ENCODE measurements at places on chromosomes 1 and 21. TPM values are rescaled to one million over a fixed set of nuclear protein-coding genes. Genes with fewer than 3 reads are reported as not detected.
A peak's percentile ranks its signal among the peaks of the same experiment; 100 is the strongest.

Gene KRTAP13-2
- not detected for total RNA-seq

DNA sequence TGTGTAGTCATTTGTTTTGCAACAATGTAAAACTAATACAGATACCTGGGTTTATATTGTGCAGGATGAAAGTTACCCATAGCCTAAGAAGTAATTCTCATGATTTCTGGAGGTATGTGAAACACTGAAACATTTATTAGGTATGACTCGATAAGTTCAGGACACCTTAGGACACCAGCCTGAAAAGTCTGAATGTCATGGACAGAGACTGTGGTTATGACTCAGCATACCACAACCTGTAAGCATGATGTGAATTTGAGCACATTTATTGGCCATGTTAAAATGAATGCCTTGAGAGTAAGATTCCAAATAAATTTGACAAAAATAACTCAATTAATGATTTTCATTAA lies 1471.7 kb upstream of the B3GALT2 start:
- H3K4me1 ChIP-seq = no peaks in the 10 kb centered on the region
- no peaks in the 10 kb centered on the region for H3K36me3 ChIP-seq
- no peak overlapping the region for H3K4me3 ChIP-seq
- no peaks in the 10 kb centered on the region for H3K27me3 ChIP-seq
- DNase-seq = no peak
- H3K27ac ChIP-seq = no peak overlapping the region

Gene AMIGO1
- total RNA-seq = 6.4 TPM

- no peaks in the 10 kb centered on the region for H3K27me3 ChIP-seq
- no peak overlapping the region for H3K27ac ChIP-seq
- no peak for DNase-seq
- H3K4me1 ChIP-seq = no peaks in the 10 kb centered on the region
- no peaks in the 10 kb centered on the region for H3K36me3 ChIP-seq
These were observed 7.2 kb upstream of the TRAF3IP3 start for GRCh38 chr1:209748620-209749019.

- no peaks in the 10 kb centered on the region for H3K4me1 ChIP-seq
- H3K27me3 ChIP-seq = no peaks in the 10 kb centered on the region
- no peaks in the 10 kb centered on the region for H3K36me3 ChIP-seq
- H3K27ac ChIP-seq = no peak overlapping the region
- DNase-seq = no peak
These were observed 186.1 kb downstream of the MATN1 start for GRCh38 chr1:30537279-30537678.

DNA sequence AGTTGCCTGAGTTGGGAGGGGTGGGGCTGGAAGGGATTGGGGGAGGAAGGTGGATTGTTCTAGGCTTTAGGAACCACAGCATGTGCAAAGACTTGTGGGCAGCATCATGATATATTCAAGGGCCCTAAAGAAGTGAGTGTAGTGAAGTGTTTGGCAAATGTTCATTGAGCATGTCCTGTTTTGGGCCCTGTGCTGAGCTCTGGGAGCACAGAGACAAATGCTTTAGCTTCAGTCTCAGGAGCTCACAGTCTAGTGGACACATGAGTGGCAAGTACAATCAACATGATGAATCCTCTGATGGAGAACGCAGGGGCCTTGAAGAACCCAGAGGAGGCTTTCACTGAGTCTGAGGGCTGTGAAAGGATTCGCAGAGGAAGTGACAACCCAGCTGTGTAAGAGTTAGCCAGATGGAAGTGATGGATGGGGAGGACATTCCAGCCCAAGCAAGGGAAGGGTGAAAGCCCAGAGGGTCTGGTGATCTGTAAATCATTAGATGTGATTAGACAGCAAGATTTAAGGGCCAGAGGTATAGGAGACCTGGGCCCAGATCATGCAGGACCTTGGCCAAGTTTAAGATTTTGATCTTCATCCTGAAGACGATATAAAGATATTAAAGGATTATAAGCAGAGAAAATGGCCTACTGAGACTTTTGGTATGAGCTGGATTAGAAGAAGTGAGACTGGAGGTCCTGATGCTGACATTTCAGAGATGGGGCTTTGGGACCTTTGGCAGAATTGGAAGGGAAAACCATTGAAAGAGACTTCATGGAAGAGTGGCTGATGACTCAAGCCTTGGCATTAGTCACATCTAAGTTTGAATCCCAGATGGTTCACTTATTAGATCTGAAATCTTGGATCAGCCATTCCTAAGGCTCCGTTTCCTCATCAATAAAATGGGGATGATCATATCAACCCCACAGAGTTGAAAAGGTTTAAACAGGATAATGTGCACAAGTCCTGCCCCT lies 4.6 kb downstream of the IPO13 start:
- no peaks in the 10 kb centered on the region for H3K27me3 ChIP-seq
- no peak overlapping the region for H3K27ac ChIP-seq
- no peak overlapping the region for H3K4me3 ChIP-seq
- H3K4me1 ChIP-seq = peaks cover 23% of the 10 kb centered on the region

Gene AQP10
- total RNA-seq = not detected

- no peaks in the 10 kb centered on the region for H3K27me3 ChIP-seq
- no peaks in the 10 kb centered on the region for H3K36me3 ChIP-seq
- no peak overlapping the region for H3K4me3 ChIP-seq
- H3K27ac ChIP-seq = no peak overlapping the region
These were observed 85.2 kb downstream of the UCHL5 start for GRCh38 chr1:192973988-192974387.

GRCh38 chr1:112767646-112768045 lies 52.5 kb upstream of the PPM1J start:
- H3K4me3 ChIP-seq = no peak overlapping the region
- no peak overlapping the region for H3K27ac ChIP-seq
- DNase-seq = no peak

- no peaks in the 10 kb centered on the region for H3K4me1 ChIP-seq
- no peaks in the 10 kb centered on the region for H3K27me3 ChIP-seq
- no peak for DNase-seq
- H3K36me3 ChIP-seq = no peaks in the 10 kb centered on the region
- H3K27ac ChIP-seq = no peak overlapping the region
These were observed 1464.8 kb upstream of the PRMT6 start for GRCh38 chr1:105591681-105592080.

DNA sequence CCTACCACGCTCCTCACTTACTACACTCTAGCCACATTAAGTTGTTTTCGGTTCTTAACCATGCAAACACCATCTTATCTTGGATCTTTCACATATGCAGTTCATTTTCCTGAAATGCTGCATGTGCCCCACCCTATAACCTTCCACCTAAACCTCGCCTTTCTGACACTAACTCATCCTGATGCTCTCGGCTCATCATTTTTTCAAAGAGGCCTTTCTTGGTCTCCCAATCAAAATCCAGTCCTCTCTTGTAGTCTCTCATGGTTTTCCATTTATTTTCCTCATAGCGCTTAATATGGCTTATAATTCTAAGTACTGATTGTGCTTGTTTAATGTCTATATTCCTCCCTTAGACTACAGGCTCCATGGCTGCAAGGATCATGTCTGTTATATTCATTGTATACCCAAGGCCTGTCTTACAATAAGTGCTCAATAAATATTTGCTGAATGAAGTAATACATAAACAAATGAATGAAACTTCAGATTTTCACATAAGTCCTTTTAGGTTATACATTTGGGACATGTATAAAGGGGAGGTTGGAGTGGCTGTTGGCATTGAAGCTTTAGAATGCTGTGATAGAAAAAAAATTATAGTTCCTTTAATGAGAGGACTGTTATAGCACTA lies 79.2 kb upstream of the CDC42BPA start:
- H3K27ac ChIP-seq = no peak overlapping the region
- no peak overlapping the region for H3K4me3 ChIP-seq
- H3K4me1 ChIP-seq = no peaks in the 10 kb centered on the region
- H3K27me3 ChIP-seq = no peaks in the 10 kb centered on the region
- no peak for DNase-seq

- no peak for DNase-seq
- H3K36me3 ChIP-seq = no peaks in the 10 kb centered on the region
- H3K4me3 ChIP-seq = no peak overlapping the region
- H3K27me3 ChIP-seq = no peaks in the 10 kb centered on the region
These were observed 199.2 kb upstream of the ST6GALNAC5 start for GRCh38 chr1:76668046-76668445.

GRCh38 chr1:43836267-43836951 lies 97.2 kb upstream of the ARTN start:
- no peak overlapping the region for H3K27ac ChIP-seq
- peaks cover 21% of the 10 kb centered on the region for H3K4me1 ChIP-seq
- no peak for DNase-seq
- H3K4me3 ChIP-seq = no peak overlapping the region
- H3K36me3 ChIP-seq = no peaks in the 10 kb centered on the region
- H3K27me3 ChIP-seq = no peaks in the 10 kb centered on the region

DNA sequence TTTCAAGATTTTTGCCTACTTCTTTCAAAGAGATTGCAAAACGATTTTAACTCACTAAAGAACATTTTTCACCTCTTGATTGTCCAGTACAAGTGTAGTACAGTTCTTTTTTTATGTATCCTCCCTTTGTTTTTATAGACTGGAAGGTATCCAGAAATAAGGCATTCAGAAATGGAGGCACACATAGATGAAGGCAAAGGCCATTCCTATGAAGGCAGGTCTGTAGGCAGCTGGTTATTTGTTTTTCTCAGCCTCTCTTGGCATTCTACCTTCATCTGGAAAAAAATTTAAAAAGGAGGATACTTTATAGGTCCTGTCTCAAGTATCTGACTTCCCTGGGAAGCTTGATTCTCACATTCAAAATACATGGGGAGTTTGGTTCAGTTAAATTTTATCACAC lies 18.6 kb upstream of the SLC16A1 start:
- H3K4me3 ChIP-seq = no peak overlapping the region
- H3K4me1 ChIP-seq = no peaks in the 10 kb centered on the region
- no peak for DNase-seq
- H3K36me3 ChIP-seq = no peaks in the 10 kb centered on the region

DNA sequence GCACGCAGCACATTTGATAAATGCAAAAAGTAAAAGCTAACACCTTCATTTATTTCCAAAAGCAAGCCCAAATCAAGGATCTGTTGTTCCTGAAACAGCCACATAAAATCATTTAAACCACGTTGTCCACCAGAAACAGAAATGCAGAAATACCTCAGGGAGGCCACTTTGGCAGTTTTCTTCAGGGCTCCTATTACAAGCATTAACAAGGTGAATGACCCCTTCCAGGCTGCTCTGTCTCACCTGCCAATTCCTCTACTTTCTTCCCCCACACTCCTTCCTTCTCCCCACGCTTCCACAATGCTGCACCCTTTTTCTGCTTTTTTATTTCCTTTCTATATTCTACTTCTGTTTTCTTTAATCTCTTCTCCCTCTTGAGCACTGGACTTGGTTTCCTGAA lies 55.0 kb upstream of the PTGFRN start:
- H3K4me1 ChIP-seq = peaks cover 21% of the 10 kb centered on the region
- no peak overlapping the region for H3K27ac ChIP-seq
- H3K4me3 ChIP-seq = no peak overlapping the region
- no peak for DNase-seq
- no peaks in the 10 kb centered on the region for H3K27me3 ChIP-seq

DNA sequence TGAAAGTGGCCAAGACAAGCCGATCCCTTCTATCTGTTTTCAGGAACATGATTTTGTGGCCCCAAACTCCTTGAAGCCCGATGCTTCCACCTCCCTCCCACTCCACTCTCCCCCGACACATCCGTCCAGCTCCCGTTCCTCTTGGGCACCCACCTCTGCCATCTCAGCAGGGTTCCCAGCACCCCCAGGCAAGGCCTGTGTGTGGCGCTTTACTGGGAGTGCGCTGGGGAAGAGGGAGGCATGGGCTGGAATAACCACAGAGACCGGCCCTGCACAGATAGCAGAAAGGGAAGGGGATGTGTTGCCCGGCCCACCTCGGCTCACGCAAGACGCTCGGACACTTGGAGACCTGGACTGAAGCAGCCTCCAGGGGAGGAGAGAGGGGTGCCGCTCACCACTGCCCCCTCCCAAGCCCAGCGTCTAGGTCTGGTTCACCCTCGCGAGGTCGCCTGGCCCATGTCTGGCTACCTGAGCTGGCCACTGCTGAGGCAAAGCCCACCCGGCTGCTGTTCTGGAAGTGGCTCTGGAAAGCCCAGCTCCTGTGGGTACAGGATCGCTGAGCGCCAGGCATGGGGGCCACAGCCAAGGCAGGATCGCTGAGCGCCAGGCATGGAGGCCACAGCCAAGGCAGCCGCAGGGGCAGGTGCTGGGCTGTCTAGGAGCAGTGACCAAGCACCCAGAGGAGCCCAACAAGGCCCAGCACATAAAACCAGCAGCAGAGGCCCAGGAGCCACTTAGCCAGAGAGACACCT lies 23.8 kb upstream of the COL18A1 start:
- no peak overlapping the region for H3K4me3 ChIP-seq
- peaks cover 18% of the 10 kb centered on the region for H3K4me1 ChIP-seq
- no peaks in the 10 kb centered on the region for H3K27me3 ChIP-seq
- no peak overlapping the region for H3K27ac ChIP-seq

DNA sequence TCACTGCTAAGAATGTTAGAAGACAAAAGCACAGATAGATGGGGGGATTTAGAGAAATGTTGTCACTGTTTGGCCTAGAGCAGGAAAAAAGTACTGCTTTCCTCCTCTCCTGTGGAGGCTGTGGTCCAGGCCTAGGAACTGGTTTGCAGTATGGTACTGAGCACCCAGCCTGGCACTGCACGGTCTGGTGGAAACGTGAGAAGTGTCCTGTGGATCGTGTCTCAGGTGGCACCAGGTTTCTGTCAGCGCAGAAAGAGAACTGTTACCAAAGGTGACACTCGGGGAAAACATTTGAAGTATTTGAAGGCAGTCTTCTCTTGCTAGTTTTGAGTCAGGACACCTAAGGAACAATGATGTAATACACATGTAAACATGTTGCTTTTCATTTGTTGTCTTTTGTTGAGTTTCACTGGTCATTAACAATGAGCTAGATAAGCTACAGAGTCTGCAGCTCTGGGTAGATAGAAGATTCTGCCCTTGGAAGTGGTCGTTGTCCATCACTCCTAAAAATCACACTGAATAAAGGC lies 63.0 kb downstream of the B3GALNT2 start:
- no peak overlapping the region for H3K4me3 ChIP-seq
- no peak overlapping the region for H3K27ac ChIP-seq
- H3K27me3 ChIP-seq = no peaks in the 10 kb centered on the region

Gene FHAD1
- total RNA-seq = not detected

GRCh38 chr1:47644212-47644573 lies 206.3 kb downstream of the FOXD2 start:
- no peaks in the 10 kb centered on the region for H3K36me3 ChIP-seq
- H3K27ac ChIP-seq = peak overlapping the region; percentile 35
- H3K27me3 ChIP-seq = no peaks in the 10 kb centered on the region
- no peak overlapping the region for H3K4me3 ChIP-seq

GRCh38 chr1:107941123-107941522 lies 23.9 kb downstream of the VAV3 start:
- no peak overlapping the region for H3K4me3 ChIP-seq
- DNase-seq = no peak
- H3K4me1 ChIP-seq = peaks cover 12% of the 10 kb centered on the region

- H3K27ac ChIP-seq = no peak overlapping the region
- no peaks in the 10 kb centered on the region for H3K27me3 ChIP-seq
- H3K4me1 ChIP-seq = no peaks in the 10 kb centered on the region
- H3K4me3 ChIP-seq = no peak overlapping the region
- H3K36me3 ChIP-seq = no peaks in the 10 kb centered on the region
- DNase-seq = no peak
These were observed 65.4 kb upstream of the PARP1 start for GRCh38 chr1:226473325-226473724.

- no peaks in the 10 kb centered on the region for H3K27me3 ChIP-seq
- H3K36me3 ChIP-seq = no peaks in the 10 kb centered on the region
- no peak overlapping the region for H3K27ac ChIP-seq
- DNase-seq = no peak
- no peaks in the 10 kb centered on the region for H3K4me1 ChIP-seq
These were observed 194.5 kb downstream of the HS2ST1 start for GRCh38 chr1:87108814-87109411.

All from vagina (tissue), 2 donors.